ENCODE measurements at places on chromosomes 11 and 22.

GRCh38 chr11:78420796-78421209 is 3.2 kb upstream of the GAB2 start:
- peak; percentile 56 for DNase-seq

GRCh38 chr22:20727118-20728015 is 46.5 kb upstream of the SERPIND1 start:
- DNase-seq, result no peak

- no peak for DNase-seq
Observed at GRCh38 chr11:9208726-9209501, 56.2 kb downstream of the DENND5A start.

- DNase-seq, result no peak
Observed at GRCh38 chr11:85922367-85922766, 67.2 kb downstream of the CCDC83 start.

DNA sequence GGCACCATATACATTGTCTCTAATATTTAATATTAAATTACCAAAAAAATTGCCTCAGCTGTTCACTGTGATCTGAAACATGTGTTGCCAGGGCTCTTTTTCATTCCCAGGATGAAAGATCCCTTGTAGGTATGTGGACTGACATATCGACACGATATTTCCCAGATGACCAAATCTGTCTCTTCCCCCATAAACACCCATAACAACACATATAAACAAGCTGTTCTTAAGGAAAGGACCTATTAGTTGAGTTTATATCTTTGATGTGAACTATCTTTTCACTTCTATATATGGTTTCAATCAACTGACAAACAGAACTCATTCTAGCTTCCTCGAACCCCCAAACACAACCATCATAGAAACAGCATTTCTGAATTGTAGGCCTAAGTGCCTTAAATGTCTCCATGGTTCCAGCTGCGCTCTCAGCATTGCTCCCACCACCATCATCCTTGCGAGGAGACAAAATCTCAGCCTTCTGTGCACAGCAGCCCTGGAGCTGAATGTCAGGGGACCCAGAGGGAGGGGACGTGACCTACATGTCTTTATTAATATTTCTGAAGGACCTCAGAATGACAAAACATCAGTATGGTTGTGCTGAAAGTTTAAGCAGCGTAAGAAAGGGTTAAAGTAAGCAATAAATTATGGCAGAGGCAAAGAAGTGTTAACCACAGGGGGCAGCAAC is 67.0 kb downstream of the ETS1 start:
- DNase-seq, result no peak

DNA sequence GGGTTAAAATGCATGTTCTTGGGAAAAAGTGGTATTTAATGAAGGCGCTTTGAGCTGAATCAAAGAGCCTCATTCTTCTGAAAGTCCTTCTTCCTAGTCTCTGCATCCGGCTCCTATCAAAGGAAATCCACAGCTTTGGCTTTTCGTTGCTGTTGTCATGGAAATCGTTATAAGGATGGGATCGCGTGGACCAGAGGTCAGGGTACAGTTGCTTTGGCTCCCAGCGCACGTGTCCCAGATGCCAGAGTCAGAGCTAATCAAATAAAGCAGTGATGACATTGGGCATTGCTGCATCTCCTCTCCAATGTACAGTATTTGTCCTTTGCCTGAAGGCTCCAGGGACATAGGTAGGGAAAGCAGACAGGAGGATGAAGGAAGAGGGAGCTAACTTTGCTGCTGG is 181.9 kb downstream of the MYO18B start:
- DNase-seq, result no peak

DNA sequence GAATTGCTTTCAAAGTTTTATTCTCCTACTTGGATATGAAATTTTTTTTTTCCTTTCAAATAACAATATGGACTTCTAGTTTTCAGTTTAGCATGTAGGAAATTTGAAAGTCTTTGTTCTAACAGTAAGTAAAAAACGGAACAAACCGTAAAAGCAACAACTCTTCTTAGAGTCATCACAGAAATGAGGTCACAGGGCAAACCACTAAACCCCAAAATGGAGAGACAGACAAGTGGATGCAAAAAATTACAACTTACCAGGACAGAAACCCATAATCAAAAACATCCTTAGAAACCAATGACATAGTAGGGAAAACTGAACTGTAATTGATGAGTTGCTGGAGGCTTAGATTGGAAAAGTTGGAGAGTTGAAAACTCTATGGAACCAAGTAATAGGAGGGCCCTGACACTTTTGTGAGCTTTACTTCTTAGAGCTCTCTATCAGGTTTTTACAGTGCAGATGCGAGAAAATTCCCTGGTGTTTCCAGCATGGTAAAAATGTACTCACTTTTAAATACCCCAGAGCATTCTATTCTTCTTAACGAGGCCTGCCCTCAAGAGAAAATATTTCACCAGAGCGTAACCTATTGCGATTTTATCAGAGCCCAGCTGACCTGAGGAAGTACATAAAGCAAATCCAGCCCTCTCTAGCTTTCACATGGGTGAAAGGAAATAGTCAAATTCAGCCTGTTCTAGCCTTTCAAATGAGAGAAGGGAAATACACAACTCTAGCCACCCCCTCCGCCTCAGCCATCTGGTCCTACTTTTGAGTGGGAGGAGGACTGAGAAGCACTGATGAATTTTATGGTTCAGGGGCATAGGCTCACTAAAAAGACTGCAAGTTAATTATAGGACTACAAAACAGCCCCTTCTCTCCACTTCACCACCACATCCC is 39.1 kb downstream of the CASP12 start:
- peak; percentile 57 for DNase-seq

GRCh38 chr11:59247531-59248227 is 35.0 kb upstream of the MPEG1 start:
- DNase-seq, result peak; percentile 28

DNA sequence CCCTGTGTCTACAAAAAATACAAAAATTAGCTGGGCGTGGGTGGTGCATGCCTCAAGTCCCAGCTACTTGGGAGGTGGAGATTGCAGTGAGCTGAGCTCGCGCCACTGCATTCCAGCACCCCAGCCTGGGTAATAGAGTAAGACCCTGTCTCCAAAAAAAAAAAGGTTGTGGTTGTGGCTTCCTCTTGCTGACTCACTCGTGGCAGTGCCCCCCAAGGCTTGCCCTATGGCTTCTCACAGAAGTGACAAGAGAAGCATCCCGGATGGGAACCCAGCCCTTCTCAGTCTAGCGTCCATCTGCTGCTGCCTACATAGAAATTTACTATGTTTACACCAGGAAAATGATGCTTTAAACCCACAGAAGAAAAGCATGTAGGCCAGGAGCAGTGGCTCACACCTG is 68.5 kb upstream of the PITPNB start:
- no peak for DNase-seq

- peak; percentile 79 for DNase-seq
Observed at GRCh38 chr22:37802310-37803194, 5.2 kb upstream of the GCAT start.

GRCh38 chr11:123072332-123072761 is 10.4 kb upstream of the HSPA8 start:
- DNase-seq, result no peak

- DNase-seq, result no peak
Observed at GRCh38 chr11:1906181-1906580, 13.3 kb upstream of the TNNT3 start.

DNA sequence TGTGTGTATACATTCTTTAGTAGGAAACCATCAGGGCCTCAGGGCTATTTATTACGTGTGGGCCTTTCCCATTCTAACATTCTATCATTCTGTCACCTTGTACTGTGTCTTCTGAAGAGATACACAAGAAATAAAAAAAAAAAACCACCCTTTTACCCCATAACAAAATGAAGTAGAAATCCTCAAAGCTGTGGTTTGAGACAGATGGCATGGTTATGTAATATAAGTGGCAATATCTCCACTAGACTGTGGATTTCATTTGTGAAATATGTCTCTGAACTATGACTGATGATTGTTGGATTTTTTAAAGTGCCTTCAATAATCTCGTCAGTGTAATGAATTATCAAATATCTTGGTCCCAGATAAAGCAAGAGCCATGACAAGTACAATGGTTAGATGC is 150.0 kb upstream of the BLID start:
- DNase-seq, result no peak

DNA sequence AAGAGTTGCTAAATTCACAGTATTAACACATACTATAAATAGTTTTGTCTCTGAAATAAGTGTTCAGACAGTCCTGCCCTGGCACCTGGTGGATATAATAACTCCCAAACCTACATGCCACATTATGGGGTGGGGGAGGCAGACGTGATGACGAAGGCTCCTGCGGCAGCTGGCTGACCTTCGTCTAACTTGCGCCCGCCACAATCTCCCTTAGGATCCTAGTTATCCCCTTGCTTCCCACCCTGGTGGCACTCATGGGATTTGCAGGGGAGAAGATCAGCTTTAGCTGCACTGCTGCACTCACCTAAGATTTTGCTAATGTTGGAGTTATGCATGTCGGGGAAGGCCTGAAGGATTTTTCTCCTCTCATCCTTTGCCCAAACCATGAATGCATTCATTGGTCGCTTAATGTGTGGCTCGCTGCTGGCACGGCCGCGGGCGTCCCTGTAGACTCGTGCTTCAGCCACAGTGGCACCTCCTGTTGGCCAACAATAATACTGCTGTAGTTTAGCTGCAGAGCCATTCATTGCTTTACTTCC is 367.6 kb downstream of the SOX6 start:
- DNase-seq, result no peak

GRCh38 chr11:70916351-70916750 is 336.0 kb downstream of the SHANK2 start:
- DNase-seq, result no peak

DNA sequence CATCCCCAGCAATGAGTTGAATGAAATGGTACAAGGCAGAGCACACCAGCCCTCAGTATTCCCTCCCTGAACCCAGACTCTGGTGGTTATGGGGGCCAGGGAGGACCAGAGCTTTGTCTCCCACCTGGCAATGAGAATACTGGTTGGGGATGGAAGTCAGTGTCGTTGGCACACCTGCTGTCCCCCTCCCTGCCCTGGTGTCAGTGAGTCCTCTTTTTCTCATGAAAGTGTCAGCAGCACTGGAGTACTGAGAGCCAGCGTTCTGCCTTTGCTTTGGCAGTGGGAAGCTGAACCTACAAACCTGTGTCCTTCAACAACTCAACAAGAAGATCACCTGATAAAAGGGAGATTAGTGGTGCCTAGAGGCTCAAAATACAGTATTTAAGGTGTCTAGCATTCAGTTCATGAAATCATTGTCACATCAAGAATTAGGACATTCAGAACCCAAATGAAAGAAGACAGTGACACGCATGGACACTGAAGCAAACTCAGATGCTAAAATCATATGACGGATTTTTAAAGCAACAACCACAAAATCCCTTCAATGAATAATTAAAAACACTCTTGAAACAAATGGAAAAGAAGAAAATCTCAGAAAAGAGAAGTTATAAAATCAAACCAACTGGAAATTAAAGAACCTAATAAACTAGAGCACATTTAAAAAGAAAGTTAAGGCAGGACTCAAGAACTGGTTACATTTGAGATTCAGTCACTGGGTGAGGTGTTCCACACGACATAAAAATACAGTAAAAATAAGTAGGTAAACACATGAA is 77.5 kb upstream of the VPREB1 start:
- no peak for DNase-seq

GRCh38 chr11:87575088-87575487 is 537.4 kb downstream of the TMEM135 start:
- no peak for DNase-seq

GRCh38 chr11:79436919-79437277 is 3.9 kb downstream of the TENM4 start:
- no peak for DNase-seq

- peak; percentile 47 for DNase-seq
Observed at GRCh38 chr22:42283278-42284201, 13.1 kb upstream of the TCF20 start.

DNA sequence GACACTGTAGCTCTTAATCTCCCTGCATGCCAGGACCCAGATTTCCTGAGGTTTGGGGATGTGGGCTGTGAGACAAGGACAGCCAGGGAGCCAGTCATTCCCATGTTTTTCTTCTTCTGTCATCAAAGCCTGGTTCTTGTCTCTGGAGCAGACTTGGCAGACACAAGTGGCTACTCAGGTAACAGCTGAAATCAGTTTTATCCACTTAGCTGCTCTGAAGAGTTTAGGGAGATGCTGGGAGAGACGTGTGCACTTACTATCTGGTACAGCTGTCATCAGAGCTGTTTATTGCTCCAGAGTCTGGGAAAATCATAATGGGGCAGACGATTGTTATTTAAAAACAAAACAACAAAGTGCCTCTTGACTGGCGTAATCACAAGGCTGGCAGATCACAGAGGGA is 56.6 kb downstream of the CSNK2A3 start:
- DNase-seq, result no peak

- DNase-seq, result no peak
Observed at GRCh38 chr11:38206663-38207062, 1608.6 kb upstream of the RAG2 start.

DNA sequence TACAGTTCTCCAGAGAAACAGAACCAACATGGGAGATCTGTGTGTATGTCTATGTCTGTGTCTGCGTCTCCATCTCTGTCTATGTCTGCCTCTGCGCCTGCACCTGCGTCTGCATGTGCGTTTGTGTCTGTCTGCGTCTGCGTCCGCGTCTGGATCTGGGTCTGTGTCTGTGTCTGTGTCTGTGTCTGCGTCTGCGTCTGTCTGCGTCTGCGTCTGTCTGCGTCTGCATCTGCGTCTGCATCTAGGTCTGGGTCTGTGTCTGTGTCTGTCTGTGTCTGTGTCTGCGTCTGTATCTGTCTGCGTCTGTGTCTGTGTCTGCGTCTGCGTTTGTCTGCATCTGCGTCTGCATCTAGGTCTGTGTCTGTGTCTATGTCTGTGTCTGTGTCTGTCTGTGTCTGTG is 88.4 kb upstream of the SLC22A12 start:
- no peak for DNase-seq

DNA sequence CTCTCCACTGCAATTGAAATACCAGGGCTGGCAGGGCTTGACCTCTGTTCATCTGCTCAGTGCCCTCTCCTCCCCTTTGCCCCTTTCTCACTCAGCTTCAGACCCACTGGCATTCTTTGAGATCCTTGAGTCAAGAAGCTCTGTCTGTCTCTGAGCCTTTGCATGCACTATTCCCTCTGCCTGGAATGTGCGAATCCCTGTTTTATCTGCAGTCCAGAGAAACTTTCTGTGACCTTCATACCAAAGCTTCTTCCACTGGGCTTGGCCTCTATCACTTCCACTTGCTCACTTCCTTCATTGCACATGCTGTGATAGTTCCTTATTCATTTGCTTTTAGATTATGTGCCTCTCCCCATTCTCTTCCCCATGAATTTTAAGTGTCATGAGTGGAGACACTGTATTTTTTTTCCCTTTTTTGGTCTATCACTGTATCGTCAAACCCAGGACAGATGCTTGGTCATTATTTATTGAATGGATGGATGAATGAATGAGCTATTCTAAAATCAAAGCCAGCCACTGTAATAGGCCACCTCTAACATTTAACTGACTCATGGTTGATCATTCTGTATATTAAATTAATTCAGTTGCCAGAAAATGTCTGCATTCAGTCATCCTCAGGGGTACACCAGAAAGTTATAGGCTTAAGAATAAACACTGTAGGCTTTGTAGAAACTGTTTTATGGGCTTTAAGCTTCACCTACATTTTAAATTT is 88.7 kb upstream of the TIMP3 start:
- DNase-seq, result no peak
